Activated T-cell treated with anti-CD3 and anti-CD28 coated beads, Interleukin-2, amount 50 U/mL, for 72 hours (primary cell): ENCODE measurements at places on chromosomes 13 and 19. TPM values are rescaled to one million over a fixed set of nuclear protein-coding genes. Genes with fewer than 3 reads are reported as not detected.

DNA sequence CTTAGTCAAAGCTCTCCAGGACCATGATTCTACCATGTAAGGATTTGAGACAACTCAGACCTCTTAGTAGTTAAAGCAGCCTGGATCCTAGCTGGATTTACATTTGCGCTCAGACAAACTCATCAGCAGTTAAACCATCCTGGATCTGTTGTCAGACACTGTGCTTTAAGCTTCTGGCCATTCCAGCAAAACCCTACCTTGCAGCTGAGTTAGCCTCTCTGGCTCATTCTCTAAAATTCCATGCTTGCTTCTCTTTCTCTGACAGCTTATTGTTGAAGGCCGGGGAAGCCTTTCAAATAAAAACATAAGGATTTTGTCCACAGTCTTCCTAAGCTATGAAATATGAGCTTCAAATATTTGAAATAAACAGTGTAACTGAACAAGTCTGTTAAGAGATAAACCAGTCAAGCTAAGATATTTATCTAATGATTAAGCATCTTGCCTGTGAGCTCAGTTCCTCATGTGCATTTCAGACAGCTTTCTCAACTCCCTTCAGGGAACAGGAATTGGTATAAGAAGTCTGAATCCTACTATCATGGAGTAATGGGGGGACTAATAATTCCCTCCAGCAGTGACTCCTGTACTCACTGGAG lies 89.3 kb downstream of the SLAIN1 start:
- H3K4me1 ChIP-seq = no peaks in the 10 kb centered on the region
- no peak for DNase-seq

GRCh38 chr19:5696196-5697021 lies 6.3 kb downstream of the RPL36 start:
- DNase-seq = no peak
- peaks cover 3% of the 10 kb centered on the region for H3K36me3 ChIP-seq
- H3K4me1 ChIP-seq = peaks cover 21% of the 10 kb centered on the region

DNA sequence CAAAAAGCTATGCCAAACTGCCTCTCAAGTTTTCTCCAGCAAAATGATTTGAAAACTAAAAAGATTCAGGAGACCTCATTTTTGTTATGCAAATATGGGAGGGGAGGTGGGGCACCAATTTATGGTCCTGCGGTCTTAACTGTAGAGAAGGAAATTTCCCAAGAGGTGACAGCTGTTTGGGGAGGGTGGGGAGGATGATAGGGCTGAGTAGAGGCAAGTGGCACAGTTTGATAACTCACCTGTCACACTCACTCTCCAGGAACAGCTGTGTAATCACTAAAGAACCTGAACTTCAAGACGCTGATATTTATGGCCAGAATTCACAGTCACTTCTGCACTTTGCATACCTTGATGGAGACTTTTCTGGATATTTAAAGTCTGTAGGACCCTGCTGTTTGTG lies 232.9 kb upstream of the STARD13 start:
- no peaks in the 10 kb centered on the region for H3K4me1 ChIP-seq
- no peak overlapping the region for H3K4me3 ChIP-seq
- H3K27me3 ChIP-seq = peaks cover 9% of the 10 kb centered on the region

DNA sequence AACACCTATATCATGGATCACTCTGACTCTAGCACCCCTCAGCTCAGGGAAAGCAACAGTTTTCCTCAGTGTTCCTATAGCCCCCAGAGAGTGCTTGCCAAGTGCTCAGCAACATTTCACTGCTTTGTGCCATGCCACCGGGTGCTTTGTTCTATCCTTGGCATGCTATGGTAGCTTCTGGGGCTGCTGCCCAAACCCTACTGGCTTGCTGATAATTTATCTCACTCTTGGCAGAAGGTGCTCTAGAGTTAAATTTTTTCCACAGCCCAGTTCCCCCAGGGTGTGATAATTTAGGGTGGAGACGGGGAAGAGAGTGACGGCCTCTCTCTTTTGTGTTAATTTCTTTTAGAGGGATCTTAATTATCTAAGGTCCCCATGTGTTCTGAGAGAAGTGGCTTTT lies 12.6 kb upstream of the CSNK1A1L start:
- no peak overlapping the region for H3K27ac ChIP-seq
- no peaks in the 10 kb centered on the region for H3K4me1 ChIP-seq
- H3K27me3 ChIP-seq = peaks cover 6% of the 10 kb centered on the region
- H3K4me3 ChIP-seq = no peak overlapping the region
- H3K36me3 ChIP-seq = no peaks in the 10 kb centered on the region
- DNase-seq = no peak

The U2AF2 gene
- 128 TPM for total RNA-seq

DNA sequence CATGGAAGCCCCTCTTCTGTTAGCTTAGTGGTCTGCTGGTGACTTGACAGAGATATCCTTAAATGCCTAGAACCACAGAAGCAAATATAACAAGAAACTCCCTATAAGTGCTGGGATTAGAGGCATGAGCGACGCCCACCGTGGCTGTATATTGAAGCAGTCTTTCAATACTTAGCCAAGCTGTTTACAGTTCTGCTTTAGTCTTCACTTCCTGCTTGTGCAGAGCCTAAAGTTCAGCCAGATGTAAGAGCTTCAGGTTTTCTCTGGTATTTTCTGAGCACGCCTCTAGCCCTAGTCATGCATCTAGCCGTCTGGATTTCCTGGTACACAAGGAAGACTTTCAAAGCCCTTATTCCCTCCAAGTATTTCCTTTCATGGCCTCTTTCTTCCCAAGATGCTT lies 28.5 kb downstream of the TRPM4 start:
- H3K4me1 ChIP-seq = peaks cover 8% of the 10 kb centered on the region
- peaks cover 8% of the 10 kb centered on the region for H3K36me3 ChIP-seq
- no peak for DNase-seq
- no peak overlapping the region for H3K4me3 ChIP-seq

- H3K36me3 ChIP-seq = no peaks in the 10 kb centered on the region
- no peak overlapping the region for H3K4me3 ChIP-seq
- no peaks in the 10 kb centered on the region for H3K4me1 ChIP-seq
- peaks cover 20% of the 10 kb centered on the region for H3K27me3 ChIP-seq
These were observed 87.7 kb upstream of the LSM14A start for GRCh38 chr19:34084396-34085145.

DNA sequence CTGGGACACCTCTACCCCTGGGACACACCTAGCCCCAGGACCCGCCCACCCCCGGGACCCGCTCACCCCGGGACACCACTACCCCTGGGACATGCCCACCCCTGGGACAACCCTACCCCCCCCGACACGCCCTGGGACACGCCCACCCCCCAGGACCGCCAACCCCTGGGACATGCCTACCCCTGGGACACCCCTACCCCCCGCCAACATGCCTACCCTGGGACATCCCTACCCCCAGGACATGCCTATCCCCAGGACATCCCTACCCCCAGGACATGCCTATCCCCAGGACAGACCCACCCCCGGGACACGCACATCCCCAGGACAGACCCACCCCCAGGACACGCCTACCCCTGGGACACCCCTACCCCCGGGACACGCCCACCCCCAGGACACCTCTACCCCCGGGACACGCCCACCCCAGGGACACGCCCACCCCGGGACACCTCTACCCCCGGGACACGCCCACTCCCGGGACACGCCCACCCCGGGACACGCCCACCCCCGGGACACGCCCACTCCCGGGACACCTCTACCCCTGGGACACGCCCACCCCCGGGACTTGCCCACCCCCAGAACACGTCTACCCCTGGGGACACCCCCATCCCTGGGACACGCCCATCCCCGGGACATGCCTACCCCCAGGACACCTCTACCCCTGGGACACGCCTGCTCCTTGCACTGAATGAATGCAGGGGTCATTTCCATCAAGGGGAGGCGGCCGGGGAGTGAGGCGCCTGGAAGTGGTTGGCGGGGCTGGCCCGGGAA lies 32.3 kb downstream of the ADPRHL1 start:
- no peak overlapping the region for H3K27ac ChIP-seq
- no peaks in the 10 kb centered on the region for H3K4me1 ChIP-seq
- no peaks in the 10 kb centered on the region for H3K27me3 ChIP-seq
- DNase-seq = no peak
- no peaks in the 10 kb centered on the region for H3K36me3 ChIP-seq
- no peak overlapping the region for H3K4me3 ChIP-seq
